T-helper 2 cell (primary cell): ENCODE measurements at places on chromosomes 7 and 10.

DNA sequence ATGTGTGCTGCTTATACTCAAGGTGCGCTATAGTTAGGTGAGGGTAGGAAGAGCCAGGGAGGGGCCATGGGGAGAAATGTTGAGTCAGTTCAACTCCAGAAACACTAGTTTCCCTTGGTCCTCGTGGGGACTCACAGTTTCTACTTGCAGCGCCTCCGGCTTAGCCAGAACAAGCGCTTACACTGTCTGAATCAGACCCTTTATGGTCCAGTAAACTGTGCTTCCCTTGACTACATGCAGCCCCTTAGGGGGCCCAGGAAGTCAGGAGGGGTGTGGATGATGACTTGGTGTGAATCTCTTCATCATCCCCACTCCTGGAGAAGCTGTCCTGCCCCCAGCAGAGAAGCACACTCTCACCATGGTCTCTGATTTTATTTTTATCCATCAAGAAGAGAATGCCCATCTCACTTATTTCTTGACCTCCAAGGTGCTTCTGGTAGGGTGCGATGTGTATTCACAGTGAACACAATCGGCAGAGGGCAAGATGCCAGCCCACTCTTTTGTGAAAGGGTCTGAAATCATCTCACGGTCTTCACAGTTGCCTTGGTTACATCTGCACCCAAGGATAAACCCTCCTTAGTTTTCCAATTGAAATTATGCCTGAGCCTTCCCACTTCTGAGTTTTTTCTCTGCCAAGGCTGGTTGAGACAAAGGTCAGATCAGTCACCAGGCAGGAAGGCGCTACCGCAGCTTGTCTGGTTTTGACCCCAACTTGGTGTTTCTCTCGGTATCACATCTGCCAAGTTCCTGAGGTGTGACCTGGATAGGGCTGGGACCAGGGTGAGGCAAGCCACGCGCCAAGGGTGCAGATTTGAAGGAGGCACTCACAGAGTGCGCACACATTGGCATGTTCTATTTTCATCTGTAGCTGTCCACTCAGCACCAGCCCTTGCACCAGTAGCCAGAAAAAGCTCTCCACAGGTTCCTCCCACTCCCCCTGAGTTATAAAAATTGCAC is 62.7 kb upstream of the LRRC4 start:
- DNase-seq = no peak

GRCh38 chr10:3714531-3714930 is 70.5 kb downstream of the KLF6 start:
- no peak for DNase-seq

- no peak for DNase-seq
These were observed 23.0 kb upstream of the AFAP1L2 start for GRCh38 chr10:114427124-114427852.

DNA sequence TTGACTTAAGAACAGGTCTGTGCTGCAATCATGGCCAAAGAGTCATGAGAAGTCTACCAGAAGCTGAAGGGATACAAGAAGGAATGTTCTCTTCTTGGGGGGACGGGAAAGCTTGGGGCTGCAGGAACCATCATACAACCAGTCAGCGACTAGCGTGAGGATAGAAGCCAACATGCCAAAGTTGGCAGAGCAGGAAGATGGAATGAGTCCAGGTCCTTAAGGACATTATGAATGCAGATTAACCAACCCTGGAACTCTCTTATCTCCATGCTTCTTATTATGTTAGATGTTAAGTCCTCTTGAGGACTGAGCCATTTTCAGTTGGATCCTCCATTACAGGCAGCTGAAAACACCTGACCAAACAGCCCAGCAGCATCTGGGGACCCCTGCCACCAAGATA is 17.2 kb upstream of the CACUL1 start:
- no peak for DNase-seq

DNA sequence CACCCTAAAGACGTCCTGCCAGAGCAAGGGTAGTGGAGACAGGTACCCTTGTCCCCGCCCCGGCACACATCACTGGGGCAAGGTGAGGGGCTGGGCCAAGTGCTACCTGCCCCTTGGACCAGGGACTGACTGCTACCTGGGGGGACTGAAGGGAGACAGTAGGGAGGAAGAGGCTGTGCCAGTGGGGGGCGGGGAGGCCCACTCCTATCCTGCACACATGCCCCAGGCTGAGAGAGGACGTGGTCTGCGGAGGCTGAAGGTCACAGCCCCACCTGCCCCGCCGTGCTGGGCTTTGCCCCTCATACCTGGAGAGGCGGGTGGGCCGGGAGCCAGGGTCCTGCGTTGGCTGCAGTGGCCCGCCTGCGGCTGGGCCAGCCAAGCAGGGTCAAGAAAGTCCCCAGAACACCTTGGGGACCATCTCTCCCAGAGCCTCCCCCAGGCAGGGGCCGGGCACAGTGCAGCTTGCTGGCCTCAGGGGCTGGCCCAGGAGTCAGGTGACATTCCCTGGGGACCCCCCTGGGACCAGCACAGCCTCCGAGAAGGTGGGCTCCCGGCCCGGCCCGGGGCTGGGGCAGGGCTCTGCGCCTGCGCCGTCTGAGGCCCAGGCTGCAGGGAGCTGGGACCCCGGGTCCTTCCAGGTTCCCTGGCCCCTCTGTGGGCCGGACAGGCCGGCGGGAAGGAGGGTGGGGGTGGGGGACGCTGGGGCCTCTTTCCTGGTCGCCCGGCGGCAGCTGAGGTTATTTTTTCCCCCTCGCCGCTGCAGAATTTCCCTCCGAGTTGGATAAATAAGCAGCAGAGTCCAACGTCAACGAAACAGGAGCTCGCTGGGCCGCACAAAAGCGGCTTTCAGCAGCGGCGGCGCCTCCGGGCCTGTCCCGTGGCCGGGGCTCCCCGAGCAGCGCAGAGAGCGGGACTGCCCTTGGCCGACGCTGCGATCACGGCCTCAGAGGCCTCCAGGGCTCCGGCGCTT is 9.8 kb upstream of the FZD9 start:
- DNase-seq = no peak

DNA sequence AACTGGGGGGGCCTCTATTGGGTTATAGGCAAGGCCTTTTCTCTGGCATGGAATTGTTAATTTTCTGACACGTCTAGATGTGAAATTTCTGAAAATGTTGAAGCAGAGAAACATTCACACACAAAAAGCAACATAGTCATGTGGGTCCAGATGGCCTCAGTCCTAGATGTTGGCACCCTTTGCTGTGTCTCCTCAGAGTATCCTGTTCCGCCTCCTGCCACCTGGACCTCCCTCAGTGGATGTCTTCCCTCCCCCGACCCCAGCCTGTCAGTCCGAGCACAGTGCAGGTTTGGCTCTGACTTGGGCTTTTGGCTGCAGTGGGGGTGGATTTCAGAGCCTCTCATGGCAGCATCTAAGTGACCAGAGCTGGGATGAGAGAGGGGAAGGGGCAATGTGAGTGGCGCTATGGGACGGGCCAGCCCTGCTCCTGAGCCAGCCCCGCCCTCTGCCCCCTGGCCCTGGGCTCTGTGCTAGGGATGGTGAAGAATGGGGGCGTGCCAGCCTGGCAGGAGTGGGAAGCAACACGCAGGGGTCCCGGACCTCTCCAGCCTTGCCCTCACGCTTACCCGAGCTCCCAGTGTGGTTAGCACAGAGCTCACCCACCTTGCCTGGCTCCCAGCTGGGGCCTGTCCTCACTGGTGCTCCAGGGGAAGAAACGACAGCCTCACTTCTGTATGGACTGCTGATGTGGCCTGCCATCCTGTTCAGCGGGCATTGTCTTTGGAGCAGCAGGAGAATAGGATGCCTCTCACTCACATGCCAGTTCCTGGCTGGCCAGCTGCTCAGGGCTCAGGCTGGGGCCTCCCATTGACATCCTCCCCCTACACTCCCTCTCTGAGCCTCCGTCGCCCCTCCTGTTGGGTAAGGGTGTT is 6.2 kb downstream of the ATP6V0E2 start:
- no peak for DNase-seq

- no peak for DNase-seq
These were observed 7.4 kb downstream of the TSPAN14 start for GRCh38 chr10:80461208-80462183.

- no peak for DNase-seq
These were observed 645 bp upstream of the COPG2 start for GRCh38 chr7:130669085-130669700.

GRCh38 chr10:43857931-43858315 is 209.2 kb upstream of the ZNF32 start:
- DNase-seq = no peak

DNA sequence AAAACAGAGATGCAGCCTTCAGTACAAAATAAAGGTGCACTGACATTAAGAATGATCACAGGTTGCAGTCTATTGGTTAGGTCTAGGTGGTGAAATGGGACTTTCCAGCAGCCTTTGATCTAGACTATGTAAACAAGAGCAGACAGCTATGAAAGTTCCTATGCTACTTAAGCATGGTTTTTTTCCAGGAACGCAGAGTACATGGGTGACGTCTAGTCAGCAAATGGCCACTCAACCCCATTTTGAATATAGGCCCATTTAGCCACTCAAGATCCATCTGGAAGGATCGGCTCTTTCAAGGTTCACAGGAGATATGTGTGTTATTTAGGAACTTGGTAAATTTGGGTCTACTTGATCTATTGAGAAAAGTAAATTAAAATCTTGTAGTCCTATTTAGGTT is 1424.6 kb upstream of the LRRTM3 start:
- DNase-seq = no peak

DNA sequence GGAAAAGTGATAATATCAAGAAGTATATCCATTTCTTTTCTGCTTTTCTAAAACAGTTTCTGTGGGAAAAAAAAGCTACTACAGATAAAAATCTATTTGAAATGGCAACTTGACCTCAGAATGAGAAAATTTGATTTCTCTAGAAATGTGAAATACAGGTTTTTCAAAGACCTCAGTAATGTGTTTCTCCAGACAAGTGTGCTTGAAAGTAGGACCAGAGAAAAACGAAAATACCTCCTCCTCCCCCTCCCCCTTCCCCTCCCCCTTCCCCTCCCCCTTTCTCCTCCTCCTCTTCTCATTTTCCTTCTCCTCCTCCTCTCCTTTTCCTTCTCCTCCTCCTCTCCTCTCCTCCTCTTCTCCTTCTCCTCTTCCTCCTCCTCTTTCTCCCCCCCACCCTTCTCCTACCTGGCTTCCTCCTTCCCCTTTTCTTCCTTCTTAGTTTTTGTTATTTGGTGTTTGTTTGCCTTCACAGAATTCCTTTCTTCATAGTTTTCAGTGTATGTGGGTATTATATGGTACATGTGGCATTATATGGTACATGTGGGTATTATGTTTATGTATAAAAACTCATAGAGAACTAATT is 179.4 kb downstream of the CDK14 start:
- DNase-seq = no peak

GRCh38 chr10:5159126-5159525 is 25.8 kb downstream of the AKR1C8 start:
- no peak for DNase-seq

DNA sequence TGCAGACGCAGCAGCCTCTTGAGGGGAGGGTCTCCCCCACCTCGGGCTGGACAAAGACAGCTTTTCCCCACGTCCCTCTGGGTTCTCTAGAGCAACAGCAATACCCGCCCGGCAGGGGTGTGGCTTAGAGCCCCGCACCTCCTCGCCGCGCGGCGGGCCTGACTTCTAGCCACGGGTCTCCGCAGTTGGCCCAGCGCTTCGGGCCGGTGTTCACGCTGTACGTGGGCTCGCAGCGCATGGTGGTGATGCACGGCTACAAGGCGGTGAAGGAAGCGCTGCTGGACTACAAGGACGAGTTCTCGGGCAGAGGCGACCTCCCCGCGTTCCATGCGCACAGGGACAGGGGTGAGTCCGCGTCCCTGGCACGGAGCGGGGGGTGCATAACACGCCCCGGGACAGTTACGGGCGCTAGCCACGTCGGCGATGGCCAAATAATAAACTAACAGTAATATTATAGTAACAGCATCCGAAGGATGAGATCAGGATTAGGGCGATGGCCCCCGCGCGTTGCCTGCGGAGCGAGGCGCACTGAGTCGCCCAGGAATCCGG is 1.2 kb downstream of the CYP2E1 start:
- no peak for DNase-seq

- peak; percentile 40 for DNase-seq
These were observed 168.0 kb upstream of the ZNF32 start for GRCh38 chr10:43816351-43817321.

DNA sequence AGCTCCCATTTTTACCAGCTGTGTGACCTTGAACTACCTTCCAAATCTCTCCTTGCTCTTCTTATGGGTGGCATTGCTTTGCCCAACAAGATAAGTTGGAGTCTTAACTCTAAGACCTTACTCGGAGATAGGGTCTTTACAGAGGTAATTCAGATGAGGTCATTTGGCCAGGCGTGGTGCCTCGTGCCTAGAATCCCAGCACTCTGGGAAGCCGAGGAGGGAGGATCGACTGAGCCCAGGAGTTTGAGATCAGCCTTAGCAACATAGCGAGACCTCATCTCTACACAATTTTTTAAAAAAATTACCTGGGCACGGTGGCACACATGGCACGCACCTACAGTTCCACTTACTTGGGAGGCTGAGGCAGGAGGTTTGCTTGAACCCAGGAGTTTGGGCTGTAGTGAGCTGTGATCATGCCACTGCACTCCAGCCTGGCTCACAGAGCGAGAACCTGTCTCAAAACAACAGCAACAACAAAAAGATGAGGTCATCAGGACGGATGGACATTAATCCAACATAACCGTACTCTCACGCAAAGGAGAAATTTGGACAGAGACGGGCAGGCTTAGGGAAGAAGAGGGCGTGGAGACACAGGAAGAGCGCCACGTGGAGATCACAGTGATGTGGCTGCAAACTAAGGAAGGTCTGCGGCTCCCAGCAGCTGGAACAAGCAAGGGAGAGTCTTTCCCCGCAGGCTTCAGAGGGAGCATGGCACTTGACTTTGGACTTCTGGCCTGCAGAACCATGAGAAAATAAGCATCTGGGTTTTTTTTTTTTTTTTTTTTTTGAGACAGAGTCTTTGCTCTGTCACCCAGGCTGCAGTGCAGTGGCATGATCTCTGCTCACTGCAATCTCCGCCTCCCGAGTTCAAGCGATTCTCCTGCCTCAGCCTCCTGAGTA is 122.3 kb upstream of the CARD11 start:
- no peak for DNase-seq

DNA sequence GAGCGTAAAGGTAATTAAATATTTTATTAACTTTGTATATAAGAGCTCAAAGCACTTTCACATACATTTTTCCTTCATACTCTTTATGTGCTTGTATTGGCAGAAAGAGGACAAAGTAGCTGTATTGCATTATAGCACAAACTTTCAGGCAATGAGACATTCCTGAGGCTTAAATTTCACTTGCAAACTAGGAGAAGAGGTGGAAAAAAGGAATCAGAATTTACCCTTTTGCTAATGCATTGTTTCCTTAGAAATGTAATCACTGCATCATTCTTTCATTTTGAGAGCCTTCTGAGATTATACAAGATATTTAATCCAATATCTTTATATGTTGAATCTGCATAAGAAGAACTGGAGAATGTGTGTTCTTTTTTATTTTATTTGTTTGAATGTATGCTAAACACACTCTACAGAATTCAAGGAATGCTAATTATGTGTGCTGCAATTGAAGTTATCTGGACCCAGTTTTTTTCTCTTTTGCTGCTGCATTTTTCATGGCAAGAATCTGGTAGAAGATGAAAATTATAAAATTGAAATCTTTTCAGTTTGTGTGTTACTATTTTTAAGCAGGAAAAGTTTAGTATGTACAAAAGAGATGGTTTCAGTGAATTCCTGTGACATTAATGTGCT is 185.1 kb downstream of the NXPH1 start:
- no peak for DNase-seq

- DNase-seq = no peak
These were observed 16.2 kb downstream of the WNT8B start for GRCh38 chr10:100479037-100479436.

GRCh38 chr10:44030132-44030531 is 354.8 kb downstream of the CXCL12 start:
- DNase-seq = no peak

GRCh38 chr7:51639661-51640334 is 323.2 kb upstream of the COBL start:
- DNase-seq = no peak
